Activated CD4-positive, alpha-beta T cell treated with anti-CD3 and anti-CD28 coated beads for 36 hours (primary cell): ENCODE measurements at places on chromosomes 7 and 10. TPM values are rescaled to one million over a fixed set of nuclear protein-coding genes. Genes with fewer than 3 reads are reported as not detected.

Gene C10orf88
- total RNA-seq: 8.6 TPM

Gene NCF1
- total RNA-seq: 0.35 TPM

Gene UNCX
- total RNA-seq: not detected

Gene CPA4
- total RNA-seq: not detected

Gene SMIM30
- 38.5 TPM for total RNA-seq

Gene ZNF679
- total RNA-seq: not detected

GRCh38 chr7:102828286-102828685 is 79.5 kb downstream of the FAM185A start:
- peaks cover 10% of the 10 kb centered on the region for H3K36me3 ChIP-seq
- H3K4me1 ChIP-seq: no peaks in the 10 kb centered on the region
- no peak overlapping the region for H3K27ac ChIP-seq
- H3K27me3 ChIP-seq: no peaks in the 10 kb centered on the region

DNA sequence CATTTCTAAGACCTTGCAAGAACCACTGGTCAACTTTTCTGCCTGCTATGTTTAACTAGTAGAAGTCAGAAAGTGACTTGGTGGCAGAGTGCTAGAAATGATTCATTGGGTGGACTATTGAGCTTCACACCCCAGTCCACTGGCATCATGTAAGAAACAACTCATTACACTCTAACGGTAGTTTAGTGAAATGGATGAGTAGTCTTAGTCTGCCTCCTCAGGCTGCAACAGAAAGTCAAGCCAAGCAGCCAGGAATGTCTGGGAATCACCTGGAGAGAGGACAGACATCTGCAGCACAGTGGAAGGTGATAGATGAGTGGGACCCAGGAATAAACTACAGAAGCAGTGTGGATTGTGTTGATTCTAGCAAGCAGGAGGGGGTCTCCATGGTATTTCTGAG is 125.4 kb downstream of the AUTS2 start:
- peaks cover 6% of the 10 kb centered on the region for H3K27me3 ChIP-seq
- H3K4me1 ChIP-seq: no peaks in the 10 kb centered on the region
- H3K27ac ChIP-seq: no peak overlapping the region
- DNase-seq: no peak

DNA sequence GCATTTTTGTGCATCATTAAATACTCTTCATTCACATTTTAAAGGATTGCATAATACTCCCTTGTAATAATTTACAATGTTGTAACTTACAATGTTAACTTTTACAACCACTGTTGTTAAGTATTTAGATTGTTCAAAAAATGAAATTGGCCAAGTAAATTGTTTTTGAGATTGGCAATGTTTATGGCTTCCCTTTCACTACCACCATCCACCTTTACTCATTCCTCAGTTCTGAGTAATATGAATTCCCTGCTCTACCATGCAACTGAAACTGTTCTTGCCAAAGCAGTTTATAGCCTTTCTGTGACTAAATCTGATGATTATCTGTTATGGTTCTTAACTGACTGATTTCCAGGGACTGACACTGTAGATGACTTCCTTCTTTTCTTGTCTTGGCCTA is 80.5 kb upstream of the TMEM106B start:
- H3K27ac ChIP-seq: no peak overlapping the region
- H3K27me3 ChIP-seq: peaks cover 2% of the 10 kb centered on the region
- no peaks in the 10 kb centered on the region for H3K36me3 ChIP-seq

DNA sequence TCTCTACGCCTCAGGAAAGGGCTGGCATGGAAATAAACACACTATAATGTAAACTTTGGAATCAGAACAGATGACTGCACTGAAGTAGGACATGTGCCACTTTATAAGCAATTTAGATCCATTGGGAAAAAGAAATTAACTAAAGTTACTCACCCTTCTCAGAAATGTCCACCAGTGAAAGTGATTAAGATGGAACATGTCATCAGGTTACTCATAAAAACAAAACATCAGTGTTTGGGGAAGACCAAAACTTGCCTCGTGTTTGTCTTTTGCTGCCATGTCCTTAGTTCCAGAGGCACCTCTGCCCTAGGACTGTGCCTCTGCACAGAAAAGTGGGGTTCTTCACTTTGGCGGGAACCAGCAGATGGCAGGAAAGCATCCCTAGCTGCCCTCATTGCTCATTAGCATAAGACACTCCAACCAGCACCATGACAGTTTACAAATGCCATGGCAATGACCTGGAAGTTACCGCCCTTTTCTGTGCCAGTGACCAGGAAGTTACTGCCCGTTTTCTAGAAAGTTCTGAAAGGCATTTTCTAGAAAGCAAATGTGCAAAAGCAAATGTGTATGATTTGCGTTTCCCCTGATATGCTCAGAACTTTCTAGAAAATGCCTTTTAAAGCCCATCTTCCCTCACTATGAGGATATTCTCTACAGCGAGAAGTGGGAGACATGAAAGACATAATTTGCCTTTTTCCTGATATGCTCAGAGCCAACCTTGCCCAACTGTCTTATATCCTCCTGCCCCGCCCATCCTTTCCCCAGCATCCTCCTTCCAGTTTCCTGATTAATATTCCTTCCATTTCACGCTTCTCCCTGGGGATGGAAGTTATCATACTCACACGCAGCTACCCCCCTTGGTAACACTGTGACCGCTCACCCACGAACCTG is 258.2 kb downstream of the USP6NL start:
- peaks cover 6% of the 10 kb centered on the region for H3K4me1 ChIP-seq
- no peaks in the 10 kb centered on the region for H3K27me3 ChIP-seq
- no peak for DNase-seq
- H3K27ac ChIP-seq: no peak overlapping the region
- H3K36me3 ChIP-seq: no peaks in the 10 kb centered on the region

GRCh38 chr10:104928734-104929133 is 287.6 kb downstream of the SORCS3 start:
- H3K4me1 ChIP-seq: peaks cover 14% of the 10 kb centered on the region
- no peak for DNase-seq
- H3K27ac ChIP-seq: no peak overlapping the region

DNA sequence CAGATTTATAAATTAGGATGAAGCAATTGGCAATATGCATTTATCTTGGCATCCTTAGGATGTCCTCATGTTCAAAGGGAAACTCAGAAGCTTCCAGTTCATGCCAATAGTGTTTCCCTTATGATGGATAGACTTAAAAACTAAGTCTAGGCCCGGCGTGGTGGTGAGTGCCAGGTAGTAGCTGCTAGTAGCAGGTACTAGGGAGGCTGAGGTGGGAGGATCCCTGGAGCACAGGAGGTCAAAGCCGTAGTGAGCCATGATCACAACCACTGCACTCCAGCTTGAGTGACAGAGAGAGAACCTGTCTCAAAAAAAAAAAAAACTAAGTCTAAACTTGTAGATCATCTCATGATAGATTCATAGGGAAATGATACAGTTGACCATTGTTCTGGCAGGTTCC is 115.0 kb downstream of the DOCK1 start:
- H3K27ac ChIP-seq: no peak overlapping the region
- H3K27me3 ChIP-seq: no peaks in the 10 kb centered on the region
- H3K4me1 ChIP-seq: no peaks in the 10 kb centered on the region
- no peak overlapping the region for H3K4me3 ChIP-seq
- H3K36me3 ChIP-seq: no peaks in the 10 kb centered on the region

DNA sequence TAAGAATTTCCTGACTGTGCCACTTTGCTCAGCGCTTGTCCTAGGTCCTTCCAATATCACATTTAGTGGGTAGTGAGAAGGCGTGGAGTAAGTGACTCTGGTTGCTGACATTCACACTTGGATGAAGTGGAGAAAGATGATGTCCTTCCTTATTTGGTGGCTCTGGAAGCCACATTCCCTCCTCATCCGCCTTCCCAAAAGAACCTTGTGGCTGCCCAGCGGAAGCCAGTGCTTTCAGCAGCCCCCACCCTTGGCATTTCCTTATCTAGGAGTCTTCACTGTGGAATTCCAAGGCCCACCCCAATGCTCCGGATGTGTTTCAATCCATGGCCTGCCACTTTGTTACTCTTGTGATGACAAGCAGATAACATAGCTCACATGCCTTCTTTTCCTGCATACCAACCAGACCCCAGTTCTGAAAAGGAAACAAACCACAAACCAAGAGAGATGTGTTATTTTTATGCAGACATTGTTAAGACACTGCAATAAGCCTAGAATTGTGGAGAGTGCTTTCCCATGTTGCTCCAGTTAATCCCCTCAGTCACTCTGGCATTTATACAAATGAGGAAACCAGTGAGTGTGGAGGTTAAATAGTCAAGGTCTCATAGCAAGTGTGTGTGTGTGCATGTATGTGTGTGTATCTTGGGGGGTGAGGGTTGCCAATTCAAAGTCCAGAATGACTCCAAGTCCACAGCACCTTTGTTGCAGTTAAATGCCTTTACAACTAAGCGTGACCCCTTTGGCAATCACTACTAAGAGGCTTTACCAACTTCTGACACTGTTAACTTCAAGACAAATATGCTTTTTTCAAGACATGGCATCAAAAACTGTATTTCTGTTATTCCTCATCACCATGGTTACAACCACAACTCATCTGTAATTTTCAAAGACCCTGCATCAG is 10.3 kb upstream of the ANKRD1 start:
- DNase-seq: no peak
- H3K27me3 ChIP-seq: peaks cover 12% of the 10 kb centered on the region
- no peaks in the 10 kb centered on the region for H3K4me1 ChIP-seq
- no peak overlapping the region for H3K4me3 ChIP-seq

DNA sequence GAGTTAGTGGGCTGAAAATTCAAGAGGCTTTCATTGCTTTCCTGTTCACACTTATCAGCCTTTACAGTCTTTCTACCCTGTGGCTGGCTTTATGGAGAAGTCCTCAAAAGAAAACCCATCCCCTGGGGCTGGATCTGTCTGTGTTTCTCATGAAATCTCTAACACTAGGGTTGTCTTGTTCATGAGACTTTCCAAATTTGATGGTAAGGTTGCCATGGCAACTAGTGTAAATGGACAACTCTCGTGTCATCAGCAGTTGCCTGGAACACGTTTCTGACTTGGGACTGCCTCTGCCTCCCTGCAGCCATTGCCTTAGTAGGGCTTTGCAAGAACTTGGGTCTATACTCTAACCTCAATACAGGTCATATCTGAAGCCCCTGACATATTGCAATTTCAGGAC is 35.8 kb upstream of the PLPP4 start:
- H3K36me3 ChIP-seq: no peaks in the 10 kb centered on the region
- H3K4me3 ChIP-seq: no peak overlapping the region
- H3K4me1 ChIP-seq: no peaks in the 10 kb centered on the region
- no peak for DNase-seq

DNA sequence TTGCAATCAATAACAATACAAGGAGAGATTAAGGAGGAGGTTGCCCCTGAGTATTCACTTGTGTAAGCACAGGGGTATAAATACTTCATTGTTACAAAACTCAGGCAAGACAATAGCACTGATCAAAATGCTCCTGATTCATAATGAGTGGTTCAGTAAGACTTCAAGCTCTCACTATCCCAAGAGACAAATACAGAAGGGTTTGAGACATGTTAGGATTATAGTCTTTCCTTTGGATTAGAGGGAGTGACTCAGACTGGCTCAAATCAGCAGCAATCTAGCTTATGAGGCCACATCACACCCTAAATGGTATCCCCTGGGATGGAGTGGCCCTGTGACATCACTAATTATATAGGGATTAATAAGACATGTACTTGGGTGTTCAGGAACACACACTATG is 167.2 kb upstream of the HGF start:
- no peak for DNase-seq
- H3K27ac ChIP-seq: no peak overlapping the region
- H3K36me3 ChIP-seq: no peaks in the 10 kb centered on the region
- no peak overlapping the region for H3K4me3 ChIP-seq
- no peaks in the 10 kb centered on the region for H3K27me3 ChIP-seq

- H3K4me1 ChIP-seq: peaks cover 4% of the 10 kb centered on the region
- H3K4me3 ChIP-seq: no peak overlapping the region
- H3K27me3 ChIP-seq: peaks cover 2% of the 10 kb centered on the region
- no peak for DNase-seq
Observed at GRCh38 chr7:130144312-130145171, 60.7 kb downstream of the TMEM209 start.

DNA sequence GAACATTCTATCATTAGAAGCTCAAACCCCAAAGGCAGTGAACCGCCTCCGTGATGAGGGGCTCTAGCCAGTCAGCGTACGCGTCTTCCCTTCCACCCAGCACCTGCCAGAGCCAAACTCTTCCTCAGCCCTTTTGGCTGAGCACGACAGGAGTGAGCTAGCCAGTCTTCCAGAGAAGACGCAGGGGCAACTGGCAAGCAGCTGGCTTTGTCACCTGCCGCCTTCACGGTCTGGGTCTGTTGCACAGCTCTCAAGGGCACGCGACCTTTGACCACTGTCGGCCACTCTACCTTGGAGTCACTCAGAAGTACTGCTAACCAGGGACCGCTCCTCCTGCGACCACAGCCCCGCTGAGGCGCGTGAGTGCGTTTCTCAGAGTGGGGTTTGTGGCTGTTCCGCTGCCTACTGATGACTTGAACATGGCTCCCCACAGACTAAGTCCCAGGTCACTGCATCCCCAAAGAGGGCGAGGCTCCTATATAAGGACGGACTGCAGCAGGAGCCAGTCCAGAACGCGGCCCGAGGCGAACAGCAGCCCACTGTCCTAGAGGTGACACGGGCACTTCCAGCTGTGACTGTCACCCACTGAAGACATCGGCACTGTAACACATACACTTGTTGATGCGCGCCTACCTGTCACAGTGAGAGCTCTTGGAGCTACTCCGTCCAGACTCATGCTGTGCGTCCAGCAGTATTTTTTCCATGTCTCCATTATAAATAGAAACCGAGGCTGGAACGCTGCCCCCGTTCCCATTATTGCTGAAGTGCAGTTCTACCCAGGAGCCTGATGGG is 8.4 kb downstream of the BNIP3 start:
- DNase-seq: peak; percentile 27
- H3K27ac ChIP-seq: peak overlapping the region; percentile 81
- no peaks in the 10 kb centered on the region for H3K27me3 ChIP-seq
- peaks cover 77% of the 10 kb centered on the region for H3K4me1 ChIP-seq
- H3K4me3 ChIP-seq: peak overlapping the region; percentile 43

DNA sequence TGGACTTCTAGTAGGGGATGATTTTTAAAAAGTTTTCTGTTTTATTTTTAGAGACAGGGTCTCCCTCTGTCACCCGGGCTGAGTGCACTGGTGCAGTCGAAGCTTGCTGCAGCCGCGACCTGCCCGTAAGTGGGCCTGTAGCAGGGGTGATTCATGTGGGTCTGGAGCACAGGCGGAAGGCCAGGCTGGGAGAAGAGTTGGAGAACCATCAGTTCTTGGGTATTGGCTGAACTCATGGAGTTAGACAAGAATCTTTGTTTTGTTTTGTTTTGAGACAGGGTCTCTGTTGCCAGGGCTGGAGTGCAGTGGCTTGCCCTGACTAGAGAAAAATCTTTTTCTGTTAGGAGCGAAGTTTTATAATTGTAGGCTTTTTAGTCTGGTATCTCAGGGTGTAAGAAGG is 5.7 kb downstream of the SRRT start:
- DNase-seq: no peak
- no peak overlapping the region for H3K4me3 ChIP-seq
- peaks cover 46% of the 10 kb centered on the region for H3K4me1 ChIP-seq
- no peak overlapping the region for H3K27ac ChIP-seq
- H3K36me3 ChIP-seq: peaks cover 77% of the 10 kb centered on the region

GRCh38 chr10:43735907-43736306 is 87.2 kb upstream of the ZNF32 start:
- H3K27ac ChIP-seq: no peak overlapping the region
- DNase-seq: no peak
- H3K36me3 ChIP-seq: no peaks in the 10 kb centered on the region
- H3K4me3 ChIP-seq: no peak overlapping the region
- H3K27me3 ChIP-seq: peaks cover 3% of the 10 kb centered on the region
- peaks cover 13% of the 10 kb centered on the region for H3K4me1 ChIP-seq
